ENCODE measurements at places on chromosomes 6 and 20.

DNA sequence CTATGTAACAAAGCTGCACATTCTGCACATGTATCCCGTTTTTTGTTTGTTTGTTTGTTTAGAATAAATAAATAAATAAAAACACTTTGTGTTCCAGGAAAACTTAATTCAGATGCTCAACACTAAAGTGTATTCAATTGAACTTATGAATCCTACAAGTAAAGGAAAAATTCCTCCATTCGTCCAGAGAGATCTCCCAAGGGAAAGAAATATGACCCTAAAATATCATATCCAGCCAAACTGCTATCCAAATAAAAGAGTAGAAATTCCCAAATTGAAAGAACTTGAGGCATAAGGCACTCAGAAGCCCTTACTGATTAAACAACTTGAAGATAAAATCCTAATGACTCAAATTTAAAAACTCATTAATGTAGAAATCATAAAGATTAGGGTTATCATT, 90.4 kb downstream of the MOXD1 start:
- DNase-seq: no peak

GRCh38 chr6:137223370-137224131, 4.4 kb upstream of the IFNGR1 start:
- DNase-seq: peak; percentile 91

GRCh38 chr6:163352011-163352685, 62.4 kb upstream of the QKI start:
- peak; percentile 72 for DNase-seq

- DNase-seq: no peak
Observed at GRCh38 chr6:25801436-25801835, 30.4 kb downstream of the SLC17A1 start.

DNA sequence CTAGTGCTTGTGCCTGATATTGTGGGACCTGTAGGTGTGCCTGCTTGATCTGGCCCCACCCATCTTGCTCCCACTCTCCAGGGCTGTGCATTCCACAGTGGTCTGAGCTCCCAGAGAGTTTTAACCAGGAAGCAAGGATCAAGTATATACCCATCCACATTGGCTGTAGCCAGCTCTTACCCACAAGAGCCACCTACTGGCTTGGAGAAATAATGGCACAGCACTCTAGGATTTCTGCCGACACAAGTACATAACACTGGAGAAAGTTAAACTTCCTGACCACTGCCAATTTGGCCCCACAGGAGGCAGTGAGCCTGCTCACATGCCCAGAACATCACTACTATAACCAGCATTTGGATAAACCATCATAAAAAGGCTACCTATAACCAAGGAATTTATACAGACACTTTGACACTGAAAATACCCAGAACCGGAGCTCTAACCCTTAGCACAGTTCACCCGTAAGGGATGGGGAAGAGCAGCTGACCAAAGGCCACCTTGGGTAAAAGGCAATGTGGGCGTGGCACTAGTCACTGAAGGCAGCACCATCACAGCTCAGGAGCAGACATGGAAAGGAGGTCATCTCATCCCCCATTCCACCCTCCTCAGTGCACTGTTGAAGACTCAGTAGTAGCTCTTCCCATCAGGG, 440.4 kb downstream of the BTBD3 start:
- DNase-seq: peak; percentile 3

GRCh38 chr6:110404607-110405006, 10.8 kb downstream of the DDO start:
- DNase-seq: peak; percentile 73

GRCh38 chr6:18260448-18261106, 3.8 kb downstream of the DEK start:
- DNase-seq: peak; percentile 91

DNA sequence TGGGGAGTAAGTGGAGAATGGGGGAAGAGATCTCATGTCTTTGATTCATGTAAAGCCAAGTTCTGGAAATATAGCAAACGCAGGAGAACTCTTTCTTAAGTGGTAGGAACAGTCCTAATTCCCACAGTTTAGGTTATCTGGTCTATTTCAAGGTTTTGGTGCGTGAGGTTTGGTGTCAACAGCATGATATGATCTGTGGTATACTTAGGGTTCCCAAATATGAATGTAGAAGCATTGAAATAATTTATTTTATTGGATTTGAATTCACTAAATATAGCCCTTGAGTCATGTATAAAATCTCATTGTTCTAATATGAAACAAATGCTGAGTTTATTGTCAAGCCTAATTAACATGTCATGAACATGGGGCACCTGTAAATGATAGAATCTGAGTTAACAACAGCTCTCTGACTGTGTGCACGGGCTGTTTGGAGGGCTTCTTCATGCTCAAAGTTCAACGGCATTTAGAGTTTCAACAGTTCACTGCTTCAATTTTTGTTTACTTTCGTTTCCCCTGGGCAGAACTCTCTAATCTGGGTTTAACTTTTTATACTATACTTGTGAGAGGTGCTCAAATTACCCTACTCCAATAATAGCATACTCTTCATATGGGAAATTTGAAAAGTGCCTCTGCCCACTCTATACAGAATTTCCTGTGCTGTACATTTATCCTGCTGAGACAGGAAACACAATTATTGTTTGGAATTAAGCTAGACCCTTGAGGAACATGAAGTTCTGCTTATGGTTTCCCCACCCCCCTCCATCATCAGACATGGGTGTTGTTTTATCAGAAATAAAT, 236.3 kb upstream of the ZNF217 start:
- peak; percentile 52 for DNase-seq

GRCh38 chr6:144955392-144955791, 670.3 kb downstream of the UTRN start:
- no peak for DNase-seq

DNA sequence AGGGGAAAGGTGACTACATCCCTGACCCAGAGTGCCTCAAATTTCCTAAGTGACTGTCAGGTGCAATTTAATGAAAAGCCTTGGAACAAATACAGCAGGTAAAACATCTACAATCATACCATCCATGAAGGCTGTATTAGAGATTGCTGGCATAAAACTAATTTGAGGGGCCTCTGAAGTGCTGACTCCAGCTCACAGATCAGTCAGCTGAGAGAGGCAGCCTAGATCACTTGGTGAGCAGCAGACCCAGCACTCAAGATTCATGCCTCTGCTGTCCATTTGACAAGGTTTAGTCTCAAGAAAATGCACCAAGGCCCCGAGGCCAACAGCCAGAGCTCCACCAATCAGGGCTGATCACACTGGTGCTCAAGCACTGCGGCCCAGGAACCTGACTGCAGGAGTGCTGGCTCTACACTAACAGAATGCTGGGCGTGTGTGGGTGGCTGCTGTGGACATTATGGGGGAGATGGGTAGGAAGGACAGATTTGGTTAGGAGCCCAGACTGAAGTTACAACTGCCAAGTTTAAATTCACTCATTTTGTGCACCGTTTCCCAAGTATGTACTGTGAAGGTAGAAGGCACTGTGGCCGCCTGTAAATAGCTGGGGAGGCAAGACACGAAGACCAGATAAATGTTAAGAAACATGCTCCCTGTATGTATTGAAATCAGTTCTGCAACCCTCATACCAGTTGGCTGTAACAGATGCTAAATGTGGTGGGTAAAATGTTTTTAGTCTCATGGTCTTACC, 28.2 kb downstream of the SNX5 start:
- DNase-seq: no peak

GRCh38 chr6:130965656-130966055, 97.4 kb downstream of the EPB41L2 start:
- no peak for DNase-seq
